ENCODE measurements at places on chromosomes 1 and 21.
A peak's percentile ranks its signal among the peaks of the same experiment; 100 is the strongest.

- DNase-seq: peak; percentile 95
Observed at GRCh38 chr1:198492872-198493271, 47.6 kb downstream of the ATP6V1G3 start.

GRCh38 chr1:57115030-57115614 is 149.3 kb upstream of the C8B start:
- DNase-seq: no peak

- no peak for DNase-seq
Observed at GRCh38 chr1:189623336-189623735, 854.3 kb downstream of the BRINP3 start.

- no peak for DNase-seq
Observed at GRCh38 chr1:244137725-244138124, 86.6 kb downstream of the ZBTB18 start.

DNA sequence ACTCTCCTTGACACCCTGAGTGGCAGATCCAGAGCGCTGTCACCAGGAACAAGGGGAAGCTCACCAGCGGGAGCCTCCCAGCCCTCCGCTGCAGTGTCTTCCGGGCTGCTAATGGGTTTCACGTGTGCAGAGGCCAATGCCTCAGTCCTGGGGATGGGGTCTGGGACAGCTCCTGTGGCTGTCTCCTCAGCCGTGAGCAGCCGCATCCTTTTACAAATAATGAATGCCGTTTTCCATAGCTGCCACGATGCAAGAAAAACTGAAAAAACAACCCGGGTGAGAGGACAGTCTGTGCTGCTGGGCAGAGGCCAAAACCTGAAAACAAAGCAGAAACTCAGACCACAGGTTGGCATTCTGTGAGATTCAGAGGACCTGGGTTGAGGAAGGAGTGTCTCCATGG is 212.2 kb upstream of the RAB4A start:
- no peak for DNase-seq

- DNase-seq: no peak
Observed at GRCh38 chr1:53535226-53535625, 76.0 kb downstream of the DMRTB1 start.

- peak; percentile 77 for DNase-seq
Observed at GRCh38 chr1:28123461-28123961, 35.1 kb upstream of the EYA3 start.

DNA sequence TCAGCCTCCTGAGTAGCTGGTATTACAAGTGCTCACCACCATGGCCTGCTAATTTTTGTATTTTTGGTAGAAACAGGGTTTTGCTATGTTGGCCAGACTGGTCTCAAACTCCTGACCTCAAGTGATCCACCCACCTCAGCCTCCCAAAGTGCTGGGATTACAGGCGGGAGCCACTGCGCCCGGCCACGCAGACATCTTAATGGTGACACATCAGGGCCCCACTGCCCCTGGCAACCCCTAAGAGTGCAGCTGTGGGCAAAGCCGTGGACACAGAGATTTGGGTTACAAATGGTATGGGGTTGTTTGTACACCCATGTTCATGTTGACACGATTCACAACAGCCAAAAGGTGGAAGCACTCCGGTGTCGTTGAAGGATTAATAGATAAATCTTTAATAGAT is 29.8 kb downstream of the IFNGR2 start:
- no peak for DNase-seq

DNA sequence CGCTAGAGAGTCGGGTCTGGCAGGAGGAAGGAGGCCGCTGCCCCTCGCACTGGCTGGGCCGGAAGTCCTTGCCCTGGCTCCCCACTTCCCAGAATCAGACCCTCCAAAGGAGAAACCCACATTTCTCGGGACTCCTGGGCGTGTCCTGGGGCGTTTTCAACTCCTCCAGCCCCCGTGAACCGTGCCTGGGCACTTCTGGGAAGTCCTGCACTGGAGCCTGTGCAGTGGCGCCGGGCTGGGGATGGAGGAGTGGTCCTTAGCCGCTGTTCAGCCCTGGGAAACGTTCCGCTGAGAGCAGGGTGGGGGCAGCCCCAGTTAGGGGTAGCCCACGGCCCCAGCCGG is 3.0 kb downstream of the IGSF21 start:
- no peak for DNase-seq

- no peak for DNase-seq
Observed at GRCh38 chr1:72371259-72372035, 89.1 kb upstream of the NEGR1 start.

DNA sequence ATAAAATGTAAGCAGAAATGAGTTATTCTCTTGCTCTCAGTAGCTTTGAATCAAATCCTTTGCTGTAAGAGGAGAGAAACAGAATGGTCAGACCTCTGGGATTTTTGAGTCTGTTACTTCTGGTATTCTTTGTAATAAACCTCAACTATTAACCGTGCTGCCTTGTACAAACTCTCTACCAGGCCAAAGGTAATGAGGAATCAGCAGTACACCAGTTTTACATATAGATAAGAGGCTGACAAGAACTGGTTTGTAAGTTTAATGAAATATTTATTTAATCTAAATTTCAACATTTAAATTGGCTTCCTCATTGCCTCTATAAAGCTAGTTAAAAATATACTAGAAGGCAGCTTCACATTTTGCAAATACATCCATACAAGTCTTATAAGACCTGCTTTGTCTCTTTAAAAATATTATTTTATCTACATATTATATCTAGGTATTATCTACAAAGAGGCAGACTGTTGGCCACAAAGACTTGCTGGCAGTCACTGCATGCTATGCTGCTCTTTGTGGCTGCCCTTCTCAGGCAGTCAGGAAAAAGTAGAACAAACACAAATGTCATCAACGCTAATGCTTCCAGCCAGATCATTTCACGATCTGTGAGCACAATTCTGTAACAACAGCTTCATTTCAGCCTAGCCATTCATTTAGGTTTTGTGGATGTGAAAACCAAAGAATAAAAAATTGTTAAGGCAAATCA is 173.0 kb downstream of the GABPA start:
- no peak for DNase-seq

- no peak for DNase-seq
Observed at GRCh38 chr21:14869984-14870852, 194.6 kb downstream of the NRIP1 start.

GRCh38 chr1:109906160-109906838 is 4.3 kb upstream of the CSF1 start:
- DNase-seq: no peak

- peak; percentile 11 for DNase-seq
Observed at GRCh38 chr1:205537386-205538018, 33.0 kb downstream of the CDK18 start.

GRCh38 chr1:22237433-22238093 is 94.7 kb upstream of the WNT4 start:
- no peak for DNase-seq

GRCh38 chr1:183200451-183200850 is 14.4 kb downstream of the LAMC2 start:
- DNase-seq: no peak

DNA sequence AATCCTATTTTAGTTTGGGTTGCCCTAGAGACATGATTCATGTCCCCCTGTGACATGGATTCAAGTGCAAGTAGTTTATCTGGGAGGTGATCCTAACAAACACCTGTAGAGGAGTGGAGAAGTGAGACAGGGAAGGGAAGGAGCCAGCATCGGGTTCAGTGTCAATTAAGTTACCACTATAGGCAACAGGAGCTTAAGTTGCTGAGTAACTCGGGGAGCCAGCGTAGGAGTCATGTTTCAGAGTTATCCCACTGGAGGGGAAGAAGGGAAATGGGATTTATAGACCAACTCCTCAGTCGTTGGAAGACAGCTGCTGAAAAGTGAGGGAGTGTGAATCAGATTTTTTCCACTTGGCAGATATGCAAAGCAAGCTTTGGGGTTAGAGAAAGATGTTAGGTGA is 54.9 kb downstream of the SLC30A7 start:
- peak; percentile 10 for DNase-seq

GRCh38 chr21:27382404-27382803 is 415.5 kb upstream of the ADAMTS5 start:
- DNase-seq: no peak

DNA sequence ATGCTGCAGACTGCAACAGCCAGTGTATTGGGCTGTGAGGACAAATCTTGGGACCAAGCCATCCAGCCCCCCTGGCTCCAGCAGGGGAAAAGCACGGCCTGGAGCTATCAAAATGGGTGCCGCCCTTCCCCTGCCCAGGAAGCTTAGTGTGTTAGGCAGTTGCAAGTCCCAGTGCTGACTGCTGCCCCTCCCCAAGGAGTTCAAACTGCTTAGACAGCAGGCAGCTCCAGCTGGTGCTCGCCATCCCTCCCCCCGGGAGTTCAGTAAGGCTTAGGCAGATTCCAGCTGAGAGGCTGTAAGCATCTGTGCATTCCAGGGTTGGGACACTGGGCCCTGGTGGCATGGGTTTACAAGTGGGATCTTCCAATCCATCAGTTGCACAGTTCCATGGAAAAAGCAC is 579.6 kb upstream of the NR5A2 start:
- no peak for DNase-seq

DNA sequence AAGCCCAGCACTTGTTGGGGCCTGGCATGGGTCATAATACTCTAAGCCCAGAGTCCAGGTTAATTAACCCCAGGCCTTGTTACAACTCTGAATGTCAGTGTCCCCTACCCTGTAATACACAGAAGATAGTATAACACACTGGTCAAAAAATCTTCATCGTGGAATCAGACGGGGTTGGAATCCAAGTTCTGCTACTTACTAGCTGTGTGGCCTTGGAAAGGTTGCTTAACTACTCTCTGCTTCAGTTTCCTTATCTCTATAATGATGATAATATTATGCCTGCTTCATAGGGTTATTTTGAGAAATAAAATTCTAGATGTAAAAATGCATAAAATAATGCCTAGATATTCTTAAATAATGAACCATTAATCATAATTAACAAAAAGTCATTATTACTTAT is 77.8 kb upstream of the CTTNBP2NL start:
- DNase-seq: no peak

GRCh38 chr1:55839626-55840025 is 624.5 kb upstream of the USP24 start:
- DNase-seq: no peak

DNA sequence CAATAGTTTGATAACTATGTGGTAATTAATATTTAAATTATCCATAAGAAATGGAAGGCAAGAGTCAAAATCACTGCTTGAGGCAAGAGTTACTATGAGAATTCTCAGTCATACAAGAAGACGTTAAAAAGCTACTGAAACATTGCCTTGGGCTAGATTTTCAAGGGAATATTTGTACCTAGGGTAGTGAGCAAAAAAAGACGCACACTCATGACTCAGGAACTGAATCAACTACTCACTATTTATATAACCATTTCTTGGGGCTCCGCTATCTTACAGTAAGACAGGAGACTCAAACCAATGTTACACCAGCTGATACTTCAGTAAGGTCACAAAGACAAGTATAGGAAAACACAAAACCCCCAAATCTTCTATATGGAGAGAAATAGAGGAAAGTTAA is 151.5 kb upstream of the RNPC3 start:
- peak; percentile 52 for DNase-seq

DNA sequence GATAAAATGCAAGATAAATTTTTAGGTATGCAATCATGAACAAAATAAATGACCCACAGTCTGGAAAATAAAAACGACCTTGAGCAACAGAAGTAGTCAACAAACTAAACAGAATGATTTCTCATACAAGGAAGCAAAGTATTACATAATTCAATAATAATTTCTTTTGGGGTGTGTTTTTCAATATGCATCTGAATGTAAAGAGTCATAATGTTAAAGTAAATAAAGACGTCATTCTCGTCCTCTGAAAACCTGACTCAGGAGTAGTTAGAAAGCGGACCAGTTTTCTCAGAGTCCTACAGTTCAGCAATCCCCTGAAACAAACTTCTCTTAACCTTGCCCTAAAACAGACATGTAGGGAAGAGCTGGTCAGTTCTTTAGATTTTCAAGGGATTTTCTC is 18.6 kb downstream of the CDC42BPA start:
- DNase-seq: no peak

GRCh38 chr1:90710579-90711536 is 6.2 kb downstream of the BARHL2 start:
- DNase-seq: no peak

DNA sequence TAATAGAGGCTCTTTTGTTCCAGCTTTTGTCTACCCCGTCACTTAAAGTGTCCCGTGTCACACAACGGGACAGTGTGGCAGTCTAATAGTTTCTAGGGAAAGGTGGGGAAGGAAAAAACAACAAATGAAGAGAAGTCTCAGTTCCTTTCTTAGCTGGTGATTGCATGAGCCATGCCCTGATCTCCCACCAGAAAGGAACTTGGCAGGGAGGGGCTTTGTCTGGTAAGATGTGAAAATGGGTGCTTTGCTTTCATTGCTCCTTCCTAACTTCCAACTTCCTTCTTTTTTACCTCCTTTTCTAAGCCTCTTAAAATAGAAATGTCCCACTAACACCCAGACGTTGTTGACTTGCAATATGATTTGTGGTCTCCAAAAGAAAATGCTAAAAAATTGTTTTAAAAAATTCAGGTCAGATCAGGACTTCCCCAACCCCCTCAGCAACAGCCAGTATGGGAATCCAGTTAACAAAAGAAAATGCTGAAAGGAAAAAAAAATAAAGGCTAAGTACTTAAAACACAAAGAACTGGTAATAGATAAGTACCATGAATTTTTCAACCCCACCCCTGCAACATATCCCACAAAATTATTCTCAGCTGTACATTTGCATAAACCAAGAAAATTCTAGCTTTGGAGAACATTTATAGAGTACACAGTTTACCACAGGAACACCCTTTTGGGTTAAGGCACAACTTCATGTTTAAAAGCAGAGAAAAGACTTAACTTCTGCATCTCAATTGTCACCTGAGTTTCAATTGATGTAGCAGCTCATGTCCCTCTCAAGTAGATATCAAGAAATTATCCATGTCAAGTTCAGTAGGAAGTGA is 106.2 kb downstream of the NIBAN1 start:
- no peak for DNase-seq

GRCh38 chr1:115300087-115300876 is 37.8 kb downstream of the NGF start:
- peak; percentile 73 for DNase-seq

Measured in HFFc6 (cell line).